ENCODE measurements at places on chromosomes 13 and 19.
A peak's percentile ranks its signal among the peaks of the same experiment; 100 is the strongest.

DNA sequence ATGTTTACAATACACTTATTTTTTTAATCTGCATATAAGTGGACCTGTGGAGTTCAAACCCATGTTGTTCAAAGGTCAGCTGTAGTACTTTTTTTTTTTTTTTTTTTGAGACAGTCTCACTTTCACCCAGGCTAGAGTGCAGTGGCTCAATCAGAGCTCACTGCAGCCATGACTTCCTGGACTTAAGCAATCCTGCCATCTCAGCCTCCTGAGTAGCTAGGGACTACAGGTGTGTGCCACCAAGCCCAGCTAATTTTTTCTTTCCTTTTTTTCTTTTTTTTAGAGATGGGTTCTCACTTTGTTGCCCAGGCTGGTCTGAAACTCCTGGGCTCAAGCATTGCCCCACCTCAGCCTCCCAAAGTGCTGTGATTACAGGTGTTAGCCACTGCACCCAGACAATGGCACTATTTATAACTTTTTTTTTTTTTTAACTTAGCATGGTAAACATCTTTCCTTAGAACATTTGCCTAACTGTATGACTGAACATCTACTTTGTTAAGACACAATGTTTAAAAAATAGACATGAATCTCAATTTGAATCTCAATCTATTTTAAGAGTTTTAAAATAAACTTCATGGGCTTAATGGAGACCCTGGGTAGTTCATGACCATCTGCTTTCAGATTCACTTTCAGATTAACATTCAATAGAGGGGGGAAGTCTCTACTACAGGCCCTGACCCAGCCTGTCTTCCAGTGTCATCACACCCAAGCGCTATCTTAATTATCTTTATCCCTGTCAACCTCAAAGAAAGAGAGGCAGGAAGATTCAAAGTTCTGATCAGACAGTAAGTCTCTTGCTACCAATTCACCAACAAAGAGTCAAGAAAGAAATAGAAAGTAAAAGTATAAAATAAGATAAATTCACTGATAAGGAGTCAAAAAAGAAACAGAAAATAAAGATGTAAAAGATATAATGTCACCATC is 97.7 kb upstream of the DOCK9 start:
- DNase-seq = no peak

DNA sequence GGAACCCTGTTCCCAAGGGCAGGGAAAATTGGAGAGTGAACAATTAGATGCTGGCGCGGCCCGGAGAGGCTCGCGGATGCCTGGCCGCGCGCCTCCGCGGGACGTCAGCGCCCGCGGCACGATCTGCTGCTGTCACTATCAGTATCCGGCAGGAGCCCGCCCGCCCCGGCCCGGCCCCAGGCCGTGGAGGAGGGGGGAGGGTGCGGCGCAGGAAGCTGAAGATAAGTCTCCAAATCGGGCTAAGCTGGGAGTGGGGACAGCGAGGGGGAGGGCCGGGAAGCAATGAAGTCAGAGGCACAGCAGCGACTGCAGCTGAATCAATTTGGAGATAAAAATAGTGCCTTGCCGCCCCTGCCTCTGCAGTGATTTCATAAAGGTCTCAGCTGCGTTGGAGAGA is 441.5 kb upstream of the KLF12 start:
- peak; percentile 34 for DNase-seq

- DNase-seq = no peak
These were observed 71.8 kb downstream of the TRPM4 start for GRCh38 chr19:49229416-49229815.

DNA sequence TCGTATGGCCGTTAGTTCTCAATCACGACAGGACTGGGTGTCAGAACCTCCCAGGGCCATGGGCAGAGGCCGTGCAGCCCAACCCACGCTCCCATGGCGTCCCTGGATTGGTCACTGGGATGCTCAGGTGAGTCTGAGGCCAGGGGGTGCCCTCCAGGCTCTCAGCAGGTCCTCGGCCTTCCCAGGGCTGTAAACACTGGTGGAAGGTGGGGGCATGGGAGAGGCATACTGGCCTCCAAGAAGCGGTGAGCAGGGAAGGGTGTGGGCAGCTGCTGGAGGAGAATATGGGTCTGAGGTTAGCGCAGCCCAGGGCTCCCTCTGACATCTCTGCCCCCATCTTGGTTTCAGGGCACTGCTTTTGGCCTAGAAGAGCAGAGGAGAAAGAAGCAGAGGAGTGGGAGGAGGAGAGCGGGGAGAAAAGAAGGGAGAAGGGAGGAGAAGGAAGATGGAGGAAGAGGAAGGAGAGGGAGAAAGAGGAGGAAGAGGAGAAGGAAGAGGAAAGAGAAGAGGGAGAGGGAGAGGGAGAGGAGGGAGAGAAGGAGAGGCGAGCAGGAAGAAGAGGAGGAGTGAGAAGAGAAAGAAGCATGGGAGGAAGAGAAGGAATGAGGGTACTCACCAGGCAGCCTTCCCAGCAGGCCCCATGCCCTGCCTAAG is 62.3 kb downstream of the CEBPG start:
- DNase-seq = no peak

GRCh38 chr13:39377699-39378098 is 225.3 kb downstream of the LHFPL6 start:
- DNase-seq = no peak

DNA sequence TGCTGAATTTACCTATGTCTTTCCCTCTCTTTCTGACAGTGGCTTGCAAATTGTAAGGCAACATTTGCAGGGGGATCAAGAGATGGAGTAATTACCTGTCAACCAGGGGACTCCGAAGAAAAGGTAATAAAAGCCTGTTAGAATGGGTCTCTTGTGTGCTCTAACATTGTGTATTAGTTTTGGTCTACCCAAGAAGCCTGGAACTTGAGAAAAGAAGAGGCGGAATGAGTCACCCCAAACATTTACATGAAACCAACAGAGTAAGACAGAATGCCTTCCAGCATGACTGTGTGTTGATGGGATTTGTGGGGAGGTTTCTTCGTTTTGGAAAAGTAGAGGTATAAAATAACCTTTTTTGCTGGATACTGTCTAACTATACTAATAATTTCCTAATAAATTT is 36.7 kb downstream of the ZAR1L start:
- DNase-seq = no peak

GRCh38 chr13:19171563-19171962 is 10.1 kb downstream of the TUBA3C start:
- DNase-seq = no peak

DNA sequence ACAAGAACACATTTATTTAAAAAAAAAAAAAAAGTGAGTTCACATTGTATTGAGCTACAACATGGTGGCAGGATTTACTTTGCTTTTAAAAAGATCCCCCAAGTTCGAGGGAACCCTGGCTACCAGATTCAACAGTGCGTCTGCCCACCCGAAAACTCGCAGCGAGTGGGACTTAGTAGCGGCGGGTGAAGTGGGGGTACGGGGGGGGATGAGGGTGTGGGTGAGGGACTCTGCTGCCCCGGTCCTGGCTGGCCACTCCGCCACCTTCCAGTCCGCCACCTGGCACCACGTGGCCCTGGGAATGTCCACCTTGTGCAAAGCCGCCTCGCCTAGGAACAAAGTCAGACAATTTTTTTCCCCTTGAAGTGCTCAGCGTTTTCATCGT is 19.3 kb upstream of the TINCR start:
- no peak for DNase-seq

DNA sequence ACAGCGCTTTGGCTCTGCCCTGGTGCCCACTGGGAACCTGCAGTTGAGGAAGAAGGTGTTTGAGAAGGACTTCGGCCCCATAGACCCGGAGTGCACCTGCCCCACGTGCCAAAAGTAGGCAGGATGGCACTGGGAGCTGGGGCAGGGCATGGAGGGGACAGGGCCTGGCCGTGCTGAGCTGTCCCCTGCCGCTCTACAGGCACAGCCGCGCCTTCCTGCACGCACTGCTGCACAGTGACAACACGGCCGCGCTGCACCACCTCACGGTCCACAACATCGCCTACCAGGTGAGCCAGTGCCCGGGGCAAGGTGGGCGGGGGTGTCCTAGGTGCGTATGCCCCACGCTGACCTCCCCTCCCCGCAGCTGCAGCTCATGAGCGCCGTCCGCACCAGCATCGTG is 5.1 kb upstream of the DNM2 start:
- DNase-seq = no peak

DNA sequence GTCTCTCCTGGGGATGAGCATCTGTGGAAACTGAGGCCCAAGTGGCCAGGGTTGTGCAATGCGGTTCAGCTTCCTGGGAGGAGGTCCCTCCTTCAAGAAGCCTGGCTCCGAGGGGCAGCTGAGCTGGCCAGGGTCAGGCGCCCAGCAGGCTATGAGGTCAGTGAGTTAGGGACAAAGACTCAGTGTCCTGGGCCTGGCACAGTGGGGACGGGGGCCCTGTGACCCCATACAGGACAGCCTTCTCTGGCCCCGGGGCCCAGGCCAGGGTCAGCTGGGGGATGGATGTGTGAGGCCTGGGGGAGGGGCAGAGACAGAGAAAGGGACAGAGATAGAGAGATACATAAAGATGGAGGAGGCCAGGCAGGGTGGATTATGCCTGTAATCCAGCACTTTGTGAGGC is 3.0 kb upstream of the IL12RB1 start:
- no peak for DNase-seq

GRCh38 chr13:47408546-47409319 is 511.9 kb upstream of the HTR2A start:
- DNase-seq = no peak

DNA sequence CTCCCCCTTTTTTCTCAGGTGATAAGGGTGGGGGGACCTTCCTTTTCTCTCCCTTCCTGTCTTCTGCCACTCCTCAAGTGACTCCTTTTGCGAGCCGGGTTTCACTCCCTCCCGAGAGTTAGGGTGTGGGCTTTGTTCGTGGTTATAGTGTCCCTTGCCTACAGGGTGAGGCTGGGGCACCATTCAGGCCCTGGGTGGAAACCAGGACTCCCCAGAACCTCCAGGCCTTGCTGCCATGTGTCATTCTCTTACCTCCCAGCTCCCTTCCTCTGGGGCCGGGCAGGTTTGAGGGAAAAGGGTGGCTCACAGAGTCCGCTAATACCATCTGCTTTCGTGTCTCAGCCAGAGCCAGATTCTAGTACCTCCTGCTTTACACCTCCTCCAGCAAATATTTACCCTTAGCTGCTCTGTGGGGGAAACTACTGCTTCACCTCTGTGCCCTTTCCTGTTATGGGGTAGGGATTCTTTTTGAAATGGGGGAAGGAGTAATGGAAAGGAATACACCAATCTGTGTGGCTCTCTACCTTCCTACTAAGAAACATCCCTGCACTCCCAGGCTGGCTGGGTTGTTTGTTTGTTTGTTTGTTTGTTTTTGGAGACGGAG is 2.8 kb downstream of the ACTN4 start:
- DNase-seq = no peak

DNA sequence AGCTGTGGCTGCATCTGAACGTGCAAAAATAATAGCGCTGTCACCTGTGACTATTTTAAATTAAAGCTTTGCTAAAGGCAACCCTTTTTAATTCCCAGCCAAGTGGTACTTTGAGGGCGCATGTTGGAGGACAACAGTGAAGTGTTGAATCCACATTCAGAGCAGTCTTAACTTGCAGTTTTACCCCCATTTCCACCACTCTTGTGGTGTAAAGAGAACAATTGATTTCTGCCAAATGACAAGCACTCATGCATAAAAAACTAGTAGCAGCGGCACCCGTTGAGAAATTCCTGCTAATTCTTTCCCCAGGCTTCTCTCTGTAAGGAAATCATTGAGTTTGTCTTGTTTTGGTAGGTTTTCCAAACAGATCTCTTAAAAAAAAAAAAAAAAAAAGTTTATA is 1033.3 kb downstream of the EFNB2 start:
- DNase-seq = no peak

DNA sequence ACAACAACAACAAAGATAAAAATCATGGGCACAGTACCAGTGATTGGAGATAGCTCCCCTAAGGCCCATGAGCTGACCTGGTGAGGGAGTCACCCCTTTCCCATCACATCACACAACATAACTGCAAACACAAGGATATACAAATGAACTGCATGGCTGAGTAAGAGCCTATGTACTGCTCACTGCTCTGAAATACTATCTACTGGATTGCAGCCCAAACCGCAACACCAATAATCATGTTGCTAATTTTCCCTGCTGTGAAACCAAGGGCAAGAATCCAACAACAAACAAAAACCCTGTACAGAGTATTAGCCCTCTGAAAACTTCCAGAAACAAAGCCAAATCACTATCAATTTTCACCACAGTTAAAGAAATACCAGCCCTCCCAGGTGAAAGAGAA is 1893.2 kb downstream of the PCDH9 start:
- DNase-seq = no peak

DNA sequence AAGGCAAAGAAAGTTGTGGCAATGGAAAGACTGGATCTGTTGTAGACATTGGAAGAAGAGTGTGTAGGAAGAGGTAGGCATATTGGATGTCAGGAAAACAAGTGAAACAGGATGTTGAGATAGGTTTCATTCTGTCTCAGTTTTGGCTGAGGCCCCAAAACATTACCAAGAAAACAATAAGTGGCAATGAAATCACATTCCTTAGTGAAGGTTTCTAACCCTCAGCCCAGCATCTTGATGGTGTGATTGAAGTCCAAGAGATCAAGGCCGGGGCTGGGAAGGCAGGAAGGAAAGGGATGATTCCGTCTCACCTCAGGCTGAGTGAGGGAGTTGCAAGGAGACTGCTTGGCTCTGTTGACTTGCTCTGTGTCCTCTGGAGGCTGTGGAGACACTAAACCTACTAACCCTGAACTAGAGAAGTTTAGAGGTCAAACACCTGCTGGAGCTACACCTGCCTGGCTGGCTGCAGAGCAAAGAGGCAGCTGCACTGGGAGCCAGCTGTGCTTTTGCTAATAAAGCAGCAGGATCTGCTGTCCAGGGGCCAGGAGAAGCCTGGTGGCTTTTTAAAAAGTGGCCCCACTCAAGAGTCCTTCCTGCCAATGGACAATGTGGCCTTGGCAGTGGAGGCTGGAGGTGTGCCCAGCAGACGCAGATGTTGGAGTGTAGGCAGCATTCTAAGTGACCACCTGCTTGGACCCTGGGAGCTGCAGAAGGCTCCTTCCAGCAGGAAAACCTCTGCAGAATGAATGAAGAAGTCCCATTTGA is 53.6 kb downstream of the DGKH start:
- DNase-seq = no peak

GRCh38 chr13:48297131-48297786 is 6.3 kb upstream of the RB1 start:
- DNase-seq = no peak

GRCh38 chr13:113139577-113139976 is 17.0 kb downstream of the F10 start:
- no peak for DNase-seq

GRCh38 chr13:37448153-37448552 is 150.4 kb downstream of the POSTN start:
- no peak for DNase-seq

GRCh38 chr19:15240515-15240914 is 8.3 kb upstream of the EPHX3 start:
- no peak for DNase-seq

DNA sequence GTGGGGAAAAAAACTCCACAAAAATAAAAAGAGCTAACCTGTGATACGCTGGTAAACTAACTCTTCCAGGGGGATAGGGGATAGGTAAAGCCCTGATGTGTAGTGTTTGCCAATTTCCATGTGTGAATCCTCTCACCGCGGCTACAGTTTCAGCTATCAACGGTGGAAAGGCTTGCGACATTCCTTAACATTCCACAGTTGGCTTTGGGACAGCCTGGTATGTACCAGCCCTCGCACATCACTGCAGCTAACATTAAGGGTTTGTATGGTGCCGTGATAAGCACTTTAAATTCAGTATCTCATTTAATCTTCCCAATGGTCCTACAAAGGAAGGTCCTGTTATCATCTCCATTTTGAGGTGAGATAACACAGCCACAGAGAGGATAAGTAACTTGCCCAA is 112.4 kb downstream of the KATNAL1 start:
- DNase-seq = no peak

GRCh38 chr13:90968166-90968904 is 379.2 kb upstream of the MIR17HG start:
- DNase-seq = no peak

- no peak for DNase-seq
These were observed 4.4 kb downstream of the CCDC61 start for GRCh38 chr19:45999653-46000121.

Measured in activated CD4-positive, CD25-positive, alpha-beta regulatory T cell (primary cell).